Liver (tissue), 10 donors: ENCODE measurements at places on chromosomes 12 and 14. TPM values are rescaled to one million over a fixed set of nuclear protein-coding genes. Genes with fewer than 3 reads are reported as not detected.

The CMA1 gene
- not detected for total RNA-seq

The PLEK2 gene
- total RNA-seq = 6.1 TPM

The SIX4 gene
- total RNA-seq = 0.17 TPM

The CLEC9A gene
- not detected for total RNA-seq

The MYH7 gene
- total RNA-seq = 0.42 TPM

The GPRC5D gene
- total RNA-seq = 0.17 TPM

The SCNN1A gene
- 0.47 TPM for total RNA-seq

The OTX2 gene
- total RNA-seq = not detected
